ENCODE measurements at places on chromosomes 6 and 20.
A peak's percentile ranks its signal among the peaks of the same experiment; 100 is the strongest.

GRCh38 chr20:58565461-58566175 lies 50.4 kb upstream of the APCDD1L start:
- DNase-seq: no peak

- no peak for DNase-seq
Measured at GRCh38 chr6:31805939-31806469, 762 bp downstream of the LSM2 start.

GRCh38 chr20:38343311-38344106 lies 2.8 kb upstream of the LBP start:
- no peak for DNase-seq

- peak; percentile 31 for DNase-seq
Measured at GRCh38 chr6:2196079-2196679, 49.2 kb downstream of the GMDS start.

GRCh38 chr20:62161347-62161746 lies 17.8 kb downstream of the SS18L1 start:
- DNase-seq: no peak

DNA sequence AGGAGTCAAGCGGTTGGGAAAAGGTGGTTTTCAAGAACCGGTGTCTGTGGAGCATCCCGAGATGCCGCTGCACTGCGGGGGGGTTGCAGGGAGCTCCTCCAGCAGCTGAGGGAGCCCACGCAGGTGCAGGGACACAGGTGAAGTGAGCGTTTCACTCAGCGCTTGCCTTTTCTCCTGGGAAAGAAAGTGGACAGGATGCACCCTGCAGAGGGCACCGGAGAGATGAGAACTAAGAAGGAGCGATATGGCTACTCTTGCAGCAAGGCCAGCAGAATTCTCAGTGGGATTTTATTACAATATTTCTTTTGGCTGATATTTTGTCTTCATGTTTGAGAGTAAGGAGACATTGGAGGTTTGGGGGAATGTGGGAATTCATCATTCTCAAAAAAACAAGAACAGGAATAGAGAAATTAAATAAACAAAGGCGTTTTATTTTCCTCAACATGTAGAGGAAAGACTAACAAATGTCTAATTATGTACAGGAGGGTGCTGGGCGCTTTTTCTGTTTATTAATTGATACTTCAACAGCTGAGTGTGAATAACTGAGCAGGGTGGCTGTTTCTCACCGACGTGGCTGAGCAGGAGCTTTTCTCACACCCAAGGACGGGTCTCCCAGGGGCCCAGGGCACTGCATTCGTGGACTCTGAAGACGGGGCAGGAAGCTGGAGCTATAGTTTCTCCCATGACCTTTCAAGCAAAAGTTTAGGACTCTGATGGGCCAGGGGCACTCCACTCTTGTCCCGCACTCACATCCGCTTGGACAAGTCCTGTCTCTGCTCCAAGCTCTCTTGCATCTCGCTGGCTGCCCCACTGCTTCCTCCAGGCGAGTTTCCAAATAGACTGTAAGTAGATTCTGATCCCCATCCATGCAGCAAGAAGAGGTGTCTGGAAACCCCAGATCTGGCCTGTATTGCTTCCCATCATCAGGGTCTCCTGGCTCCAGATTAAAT lies 176.1 kb downstream of the SMOC2 start:
- DNase-seq: no peak

GRCh38 chr20:15220009-15220656 lies 882.7 kb upstream of the FLRT3 start:
- DNase-seq: no peak

DNA sequence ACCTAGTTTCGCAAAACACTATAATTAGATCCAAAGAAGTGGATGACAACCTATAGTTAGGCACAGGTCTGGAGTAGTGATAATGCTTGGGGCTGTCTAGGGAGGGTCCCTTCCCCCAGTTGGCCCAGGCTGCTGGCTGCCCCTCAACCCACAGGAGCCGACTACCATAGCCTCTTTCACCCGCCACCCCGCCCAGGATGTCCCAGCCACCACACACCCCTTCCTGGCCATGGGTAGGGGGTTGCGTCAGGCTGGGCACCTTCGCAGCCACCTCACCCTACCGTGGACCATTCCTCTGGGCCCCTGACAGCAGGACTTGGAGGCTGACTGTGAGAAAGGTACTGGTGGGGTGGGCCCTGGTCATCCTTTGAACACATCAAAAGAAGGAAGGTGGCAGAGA lies 8.5 kb downstream of the TFEB start:
- DNase-seq: no peak

GRCh38 chr6:129263176-129263575 lies 380.2 kb downstream of the LAMA2 start:
- DNase-seq: no peak

DNA sequence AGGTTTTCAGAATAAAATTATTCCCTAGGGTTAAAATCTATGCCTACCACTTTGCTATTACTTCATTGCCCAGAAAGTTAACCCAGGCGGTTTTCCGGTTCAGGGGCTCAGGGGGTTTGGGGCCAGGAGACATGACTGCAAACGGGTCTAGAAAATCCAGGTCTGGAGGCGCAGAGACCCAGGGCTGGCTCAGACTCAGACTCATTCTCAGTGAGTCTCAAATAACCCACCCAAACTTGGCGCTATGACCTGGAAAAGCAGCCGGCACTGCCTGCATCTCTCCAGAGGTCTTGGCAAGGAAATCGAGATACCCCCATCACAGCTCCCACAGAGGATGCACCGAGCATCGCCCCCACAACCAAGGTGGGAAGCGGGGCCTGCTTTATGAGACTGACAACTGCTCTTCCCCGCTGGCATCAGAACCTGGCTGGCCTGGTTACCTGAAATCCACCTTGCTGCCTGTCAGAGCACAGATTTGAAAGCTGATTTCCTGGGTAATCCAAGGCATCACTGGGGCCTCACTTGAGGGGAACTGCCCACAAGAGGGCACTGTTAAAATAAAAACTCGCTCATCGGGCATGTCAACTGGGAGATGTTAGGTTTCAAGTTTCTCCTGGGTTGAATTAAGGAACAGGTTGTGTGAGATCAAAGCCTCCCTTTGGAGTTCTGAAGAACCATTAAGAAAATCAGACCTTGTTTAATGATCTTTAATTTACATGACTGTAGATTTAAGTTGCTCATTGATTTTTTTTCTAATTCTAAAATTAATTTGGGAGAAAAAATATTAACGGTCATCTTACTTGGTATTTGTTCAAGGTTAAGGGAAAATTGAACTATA lies 55.1 kb downstream of the KIF16B start:
- DNase-seq: peak; percentile 9

DNA sequence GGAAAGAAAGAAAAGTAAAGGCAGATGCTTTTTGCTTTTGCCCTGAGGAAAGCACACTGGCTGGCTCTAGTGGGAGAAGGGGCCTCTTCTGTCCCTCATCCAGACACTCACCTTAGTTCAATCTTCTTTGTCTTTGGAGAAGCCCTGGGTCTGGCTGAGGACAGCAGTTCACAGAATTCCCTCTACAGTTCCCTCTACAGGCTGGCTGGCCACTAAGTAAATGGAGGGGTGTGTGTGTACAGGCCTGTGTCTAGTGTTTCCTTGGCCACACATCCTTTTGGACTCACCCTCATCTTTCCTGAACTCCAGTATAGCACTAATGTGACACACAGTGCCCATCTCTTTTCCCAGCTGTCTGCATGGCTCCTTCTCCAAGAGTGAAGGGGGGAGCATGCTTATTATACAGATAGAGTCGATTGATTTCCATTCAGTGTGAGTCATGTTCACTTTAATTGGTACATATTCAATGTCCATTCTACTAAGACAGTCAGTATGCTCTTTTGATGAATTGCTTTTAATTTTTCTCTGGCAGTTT lies 26.0 kb upstream of the CLVS2 start:
- no peak for DNase-seq

DNA sequence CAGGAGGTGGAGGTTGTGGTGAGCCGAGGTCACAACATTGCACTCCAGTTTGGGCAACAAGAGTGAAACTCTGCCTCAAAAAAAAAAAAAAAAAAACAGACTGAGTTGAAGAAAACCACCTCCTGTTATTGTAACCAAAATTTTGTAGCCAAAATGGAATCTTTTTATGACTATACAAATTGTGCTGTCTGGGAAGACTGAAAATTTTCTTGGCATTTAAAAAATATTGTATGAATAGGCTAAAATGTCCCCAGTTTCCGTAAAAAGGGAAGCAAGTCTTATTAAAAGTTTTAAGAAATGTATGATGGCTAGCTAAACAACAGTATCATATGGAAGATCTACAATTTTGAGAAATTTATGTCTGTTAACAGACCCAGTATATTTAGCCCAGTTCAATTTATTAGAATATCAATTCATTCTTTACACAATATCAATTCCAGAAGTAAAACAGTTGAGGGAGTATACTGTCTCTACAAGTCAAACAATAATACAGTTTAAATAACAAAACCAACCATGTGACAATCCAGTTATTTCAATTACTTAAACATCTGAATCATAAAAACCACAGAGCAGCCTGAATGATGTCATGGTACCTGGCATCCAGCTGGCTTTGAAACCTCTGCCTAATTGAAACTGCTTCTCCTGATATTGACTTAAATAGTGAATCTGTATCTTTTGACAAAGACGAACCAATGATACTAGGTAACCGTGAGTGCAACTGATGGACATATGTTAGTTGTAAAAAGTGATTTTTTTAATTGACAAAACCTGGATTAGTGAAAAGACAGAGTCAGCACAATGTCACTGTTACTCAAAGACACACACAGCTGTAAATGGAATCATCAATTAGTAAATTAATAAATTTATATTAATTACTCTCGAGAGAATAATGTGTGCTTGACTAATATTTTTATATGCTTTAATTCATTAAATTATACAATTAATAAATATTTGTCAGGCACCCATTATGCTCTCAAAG lies 166.6 kb upstream of the MARCKS start:
- no peak for DNase-seq

DNA sequence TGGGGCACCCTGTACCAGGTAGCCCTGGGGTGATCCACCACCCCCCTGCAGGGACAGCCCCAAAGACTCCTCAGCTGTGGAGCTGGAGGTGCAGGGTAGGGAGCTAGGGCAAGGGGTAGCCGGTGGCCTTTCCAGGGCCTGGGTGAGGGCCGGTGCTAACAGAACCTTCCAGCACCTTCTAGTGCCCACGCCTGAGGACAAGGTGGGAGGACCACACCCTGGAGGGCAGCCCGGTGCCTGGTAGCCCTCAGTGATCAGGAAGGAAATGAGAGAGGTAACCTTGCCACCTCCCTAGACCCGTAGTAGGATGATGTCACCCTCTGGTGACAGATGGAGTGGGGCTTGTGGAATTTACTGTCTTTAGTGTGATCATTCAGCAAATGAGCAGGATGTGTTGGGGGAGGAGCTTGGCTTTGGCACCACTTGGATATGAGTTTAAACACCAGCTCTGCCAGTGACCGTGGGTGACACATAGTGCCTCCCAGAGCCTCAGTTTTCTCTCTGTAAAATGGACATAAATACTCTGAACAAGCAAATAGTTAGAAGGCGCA lies 187.7 kb downstream of the NFATC2 start:
- no peak for DNase-seq

GRCh38 chr6:130019326-130020072 lies 1.1 kb downstream of the L3MBTL3 start:
- peak; percentile 33 for DNase-seq

DNA sequence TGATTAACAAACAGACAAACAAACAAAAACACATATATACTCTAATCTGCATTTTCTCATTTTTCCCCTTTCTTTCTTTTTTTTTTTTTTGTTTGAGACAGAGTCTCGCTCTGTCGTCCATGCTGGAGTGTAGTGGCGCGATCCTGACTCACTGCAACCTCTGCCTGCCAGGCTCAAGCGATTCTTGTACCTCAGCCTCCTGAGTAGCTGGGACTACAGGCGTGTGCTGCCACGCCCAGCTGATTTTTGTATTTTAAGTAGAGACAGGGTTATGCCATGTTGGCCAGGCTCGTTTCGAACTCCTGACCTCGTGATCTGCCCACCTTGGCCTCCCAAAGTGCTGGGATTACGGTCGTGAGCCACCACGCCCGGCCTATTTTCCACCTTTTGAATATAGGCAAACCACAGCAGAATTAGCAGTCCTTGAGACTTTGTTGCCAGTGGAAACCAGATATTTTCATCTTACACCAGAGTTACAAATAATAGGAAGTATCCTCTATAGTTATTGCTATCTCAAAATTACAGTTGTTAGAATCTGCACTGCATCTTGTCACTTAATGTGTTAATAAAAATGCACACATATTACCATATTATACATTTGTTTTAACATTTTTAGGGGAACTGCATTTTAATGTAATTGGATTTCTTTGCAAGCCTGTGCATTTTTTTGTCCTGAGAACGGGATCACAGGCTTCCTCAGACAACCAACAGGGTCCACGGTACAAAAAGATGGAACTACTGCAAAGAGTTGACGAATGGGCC lies 208.2 kb upstream of the ZNF217 start:
- DNase-seq: no peak

DNA sequence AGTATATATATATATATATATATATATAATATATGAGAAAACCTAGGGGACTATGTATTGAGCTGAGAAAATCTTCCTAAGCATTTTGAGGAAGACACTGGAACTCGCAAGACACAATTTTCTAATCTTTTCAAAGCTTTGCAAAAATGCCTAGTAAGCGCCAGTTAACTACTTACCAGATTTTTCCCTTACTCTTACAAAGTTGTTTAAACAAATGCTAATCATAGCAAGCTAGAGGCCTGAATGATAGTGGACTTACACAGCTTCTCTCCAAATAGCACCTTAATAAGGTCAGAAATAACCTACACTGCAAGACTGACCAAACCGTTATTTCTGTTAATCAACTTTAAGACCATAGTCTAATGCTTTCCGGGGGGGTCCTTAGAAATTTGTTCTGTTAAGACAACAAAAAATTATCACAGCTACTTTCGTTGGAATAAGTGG lies 56.1 kb upstream of the HFE start:
- no peak for DNase-seq

GRCh38 chr6:25218346-25218745 lies 60.8 kb upstream of the CARMIL1 start:
- DNase-seq: no peak

DNA sequence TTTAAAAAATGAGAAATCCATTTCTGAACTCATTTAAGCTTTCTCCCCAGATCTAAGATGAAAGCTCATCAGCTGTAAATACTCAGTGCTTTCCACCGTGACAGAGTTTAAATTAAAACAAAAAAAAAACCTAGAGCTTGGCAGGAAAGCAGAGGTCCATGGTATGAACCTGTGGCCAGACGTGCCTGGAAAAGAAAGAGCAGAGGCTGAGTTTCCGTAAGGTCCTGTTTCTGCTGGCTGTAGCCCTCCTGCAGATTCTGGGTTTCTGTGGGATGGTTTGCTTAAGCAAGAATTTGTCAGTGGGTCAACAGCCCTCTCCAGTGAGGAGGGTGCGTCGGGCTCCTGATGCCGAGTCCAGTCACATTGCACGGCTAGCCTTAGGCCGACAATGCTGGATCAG lies 383.2 kb downstream of the SAMD5 start:
- no peak for DNase-seq

- DNase-seq: no peak
Measured at GRCh38 chr20:62624325-62624690, 18.0 kb upstream of the SLCO4A1 start.

GRCh38 chr6:143400258-143401067 lies 50.0 kb downstream of the ADAT2 start:
- DNase-seq: no peak

DNA sequence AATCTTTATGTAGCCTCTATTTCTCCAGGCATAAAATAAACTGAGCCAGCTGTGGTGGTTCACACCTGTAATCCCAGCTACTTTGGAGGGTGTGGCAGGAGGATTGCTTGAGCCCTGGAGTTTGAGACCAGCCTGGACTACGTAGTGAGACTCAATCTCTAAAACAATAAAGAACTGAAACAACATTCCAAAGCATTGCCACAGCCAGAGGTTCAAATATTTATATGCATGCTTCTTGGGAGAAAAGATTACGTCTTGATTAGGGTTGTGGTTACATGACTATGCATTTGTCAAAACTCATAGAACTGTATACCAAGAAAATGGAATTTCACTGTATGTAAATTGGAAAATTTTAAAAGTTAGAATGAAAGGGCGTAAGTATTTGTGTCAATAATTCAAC lies 27.7 kb upstream of the PAX1 start:
- no peak for DNase-seq

Data from neuronal stem cell (in vitro differentiated cells).